ENCODE measurements at places on chromosomes 7 and 10.

- DNase-seq = no peak
Observed at GRCh38 chr10:78754269-78755062, 314.3 kb upstream of the ZMIZ1 start.

DNA sequence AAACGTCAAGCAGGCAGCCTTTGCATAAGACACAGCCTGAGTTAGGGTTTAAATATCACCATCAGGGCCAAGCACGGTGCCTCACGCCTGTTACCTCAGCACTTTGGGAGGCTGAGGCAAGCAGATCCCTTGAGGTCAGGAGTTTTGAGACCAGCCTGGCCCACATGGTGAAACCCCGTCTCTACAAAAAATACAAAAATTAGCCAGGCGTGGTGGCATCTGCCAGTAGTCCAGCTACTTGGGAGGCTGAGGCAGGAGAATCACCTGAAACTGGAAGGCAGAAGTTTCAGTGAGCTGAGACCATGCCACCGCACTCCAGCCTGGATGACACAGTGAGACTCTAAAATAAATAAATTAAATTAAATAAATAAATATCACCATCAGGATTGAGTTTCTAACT, 33.0 kb downstream of the SRPK2 start:
- no peak for DNase-seq

- DNase-seq = no peak
Observed at GRCh38 chr10:13758756-13759155, 172.0 kb downstream of the PRPF18 start.

GRCh38 chr7:55641273-55641691, 69.0 kb upstream of the VOPP1 start:
- DNase-seq = no peak

GRCh38 chr7:13725591-13725990, 263.9 kb downstream of the ETV1 start:
- DNase-seq = no peak

DNA sequence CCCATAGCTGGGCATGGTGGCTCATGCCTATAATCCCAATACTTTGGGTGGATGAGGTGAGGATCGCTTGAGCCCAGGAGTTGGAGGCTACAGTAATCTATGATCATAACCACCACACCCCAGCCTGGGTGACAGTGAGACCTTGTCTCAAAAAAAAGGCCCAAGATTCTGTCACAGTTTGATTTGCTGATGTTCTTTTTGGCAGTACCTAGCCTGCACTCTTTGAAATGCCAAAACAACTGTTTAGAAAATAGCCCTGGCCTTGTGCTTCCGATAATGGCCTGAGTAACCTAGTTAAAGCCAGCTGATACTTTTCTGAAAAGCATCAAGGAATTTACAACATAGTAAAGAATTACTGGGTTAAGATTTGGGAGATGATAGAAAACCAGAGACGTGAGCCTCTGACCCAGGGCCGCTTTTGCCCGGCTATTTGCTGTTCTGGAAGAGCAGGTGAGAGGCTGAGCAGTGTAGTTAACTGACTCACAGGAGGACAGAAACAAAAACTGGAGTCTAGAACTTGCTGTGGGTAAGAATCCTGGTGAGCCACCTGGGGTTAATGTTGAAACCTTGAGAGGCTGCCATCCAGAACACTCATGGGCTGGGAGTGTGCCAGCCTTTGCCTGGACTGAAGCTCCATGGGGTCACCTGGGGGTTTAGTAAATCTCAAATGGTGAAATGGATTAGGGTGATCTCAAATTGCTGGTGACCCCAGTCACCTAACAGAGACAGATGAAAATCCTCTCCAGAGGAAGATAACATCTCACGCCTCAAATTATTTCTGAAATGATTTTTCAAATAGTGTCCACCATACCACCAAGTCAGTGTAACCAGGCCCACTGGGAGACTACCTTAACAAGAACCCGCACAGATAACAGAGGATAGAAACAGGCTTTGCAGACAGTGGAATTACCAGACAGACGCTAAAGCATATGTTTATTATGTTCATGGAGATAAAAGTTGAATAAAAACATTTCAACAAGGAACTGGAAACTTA, 51.8 kb downstream of the GALNT11 start:
- DNase-seq = no peak

Measured in activated T-helper 1 cell treated with anti-CD3 and anti-CD28 coated beads, Interleukin-2, amount 50 U/mL, for 16 hours (primary cell).